CD4-positive, alpha-beta T cell (primary cell): ENCODE measurements at places on chromosomes 16 and 17.
A peak's percentile ranks its signal among the peaks of the same experiment; 100 is the strongest.

- DNase-seq: no peak
Measured at GRCh38 chr16:22977294-22977697, 163.3 kb downstream of the HS3ST2 start.

GRCh38 chr17:2705263-2705662, 6.3 kb downstream of the CLUH start:
- DNase-seq: no peak

DNA sequence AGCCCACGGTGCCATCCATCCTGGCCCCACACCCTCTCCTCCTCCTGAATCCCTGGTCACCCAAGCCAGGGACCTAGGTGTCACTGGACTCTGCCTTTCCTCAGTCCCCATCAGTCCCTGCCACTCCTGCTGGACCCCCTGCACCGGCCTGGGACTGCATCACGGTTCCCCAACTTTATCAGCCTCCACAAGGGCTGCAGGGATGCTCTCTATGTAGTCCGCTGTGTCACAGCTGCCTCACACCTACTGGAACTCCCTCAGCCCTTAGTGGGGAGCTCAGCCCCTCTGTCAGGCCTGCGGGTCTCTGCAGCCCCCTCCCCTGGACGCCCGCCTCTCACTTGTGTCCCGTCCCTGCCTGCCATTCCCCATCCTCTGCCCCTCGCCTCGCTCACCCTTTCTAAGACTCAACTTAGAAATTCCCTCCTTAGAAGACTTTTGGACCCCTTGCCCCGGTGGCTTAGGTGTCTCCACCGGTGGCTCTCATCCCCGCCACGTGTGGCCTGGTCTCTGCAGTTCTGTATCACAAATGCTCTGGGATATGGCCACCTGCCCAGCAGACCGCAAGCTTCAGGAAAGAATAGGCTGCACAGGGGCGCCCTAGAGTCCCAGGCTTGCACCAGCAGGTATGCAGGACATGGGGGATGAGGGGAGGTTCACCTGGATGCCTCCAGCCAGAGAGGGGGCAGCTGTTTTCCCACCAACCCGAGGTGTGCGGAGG, 62.9 kb downstream of the PRMT7 start:
- no peak for DNase-seq

- DNase-seq: no peak
Measured at GRCh38 chr17:27559506-27560481, 71.2 kb upstream of the LGALS9 start.

DNA sequence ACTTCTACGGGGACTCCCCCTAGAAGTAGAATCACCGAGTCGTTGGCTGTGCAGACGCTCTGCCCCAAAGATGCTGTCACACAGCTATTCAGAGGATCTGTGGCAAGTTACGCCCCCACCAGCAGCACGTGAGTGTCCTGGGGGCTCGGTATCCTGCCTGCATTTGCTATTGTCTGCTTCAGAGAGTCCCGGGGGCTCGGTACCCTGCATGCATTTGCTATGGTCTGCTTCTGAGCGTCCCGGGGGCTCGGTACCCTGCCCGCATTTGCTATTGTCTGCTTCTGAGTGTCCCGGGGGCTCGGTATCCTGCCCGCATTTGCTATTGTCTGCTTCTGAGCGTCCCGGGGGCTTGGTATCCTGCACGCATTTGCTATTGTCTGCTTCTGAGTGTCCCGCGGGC, 23.8 kb upstream of the ZNF469 start:
- no peak for DNase-seq

DNA sequence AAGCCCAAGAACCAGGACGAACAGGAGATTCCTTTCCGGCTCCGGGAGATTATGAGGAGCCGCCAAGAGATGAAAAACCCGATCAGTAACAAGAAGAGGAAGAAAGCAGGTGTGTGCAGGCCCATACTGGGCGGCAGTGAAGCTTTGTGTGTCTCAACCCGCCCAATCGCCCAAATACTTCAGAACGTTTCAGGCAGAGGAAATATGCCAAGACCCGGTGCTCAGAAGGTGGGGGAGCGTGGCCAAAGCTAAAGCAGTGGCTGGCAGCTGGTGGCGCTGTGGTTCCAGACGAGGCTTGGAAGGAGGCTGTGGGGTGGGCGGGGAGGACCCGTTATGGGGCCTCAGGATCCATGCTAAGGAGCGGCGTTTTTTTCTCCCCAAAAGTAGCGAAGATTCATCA, 1.2 kb downstream of the CCDC137 start:
- no peak for DNase-seq

DNA sequence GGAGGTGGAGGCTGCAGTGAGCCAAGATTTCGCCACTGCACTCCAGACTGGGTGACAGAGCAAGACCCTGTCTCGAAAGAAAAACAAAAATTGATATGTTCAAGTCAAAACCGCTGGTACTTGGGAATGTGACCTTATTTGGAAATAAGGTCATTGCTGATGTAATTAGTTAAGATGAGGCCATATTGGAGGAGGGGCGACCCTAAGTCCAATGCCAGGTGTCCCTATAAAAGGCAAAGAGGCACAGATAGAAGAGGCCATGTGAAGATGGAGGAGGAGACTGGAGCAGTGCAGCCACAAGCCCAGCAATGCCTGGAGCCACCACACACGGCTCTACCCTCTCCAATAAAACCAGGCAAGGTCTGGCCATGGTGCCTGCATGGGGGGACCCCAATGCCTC, 50.8 kb upstream of the JPH3 start:
- no peak for DNase-seq

DNA sequence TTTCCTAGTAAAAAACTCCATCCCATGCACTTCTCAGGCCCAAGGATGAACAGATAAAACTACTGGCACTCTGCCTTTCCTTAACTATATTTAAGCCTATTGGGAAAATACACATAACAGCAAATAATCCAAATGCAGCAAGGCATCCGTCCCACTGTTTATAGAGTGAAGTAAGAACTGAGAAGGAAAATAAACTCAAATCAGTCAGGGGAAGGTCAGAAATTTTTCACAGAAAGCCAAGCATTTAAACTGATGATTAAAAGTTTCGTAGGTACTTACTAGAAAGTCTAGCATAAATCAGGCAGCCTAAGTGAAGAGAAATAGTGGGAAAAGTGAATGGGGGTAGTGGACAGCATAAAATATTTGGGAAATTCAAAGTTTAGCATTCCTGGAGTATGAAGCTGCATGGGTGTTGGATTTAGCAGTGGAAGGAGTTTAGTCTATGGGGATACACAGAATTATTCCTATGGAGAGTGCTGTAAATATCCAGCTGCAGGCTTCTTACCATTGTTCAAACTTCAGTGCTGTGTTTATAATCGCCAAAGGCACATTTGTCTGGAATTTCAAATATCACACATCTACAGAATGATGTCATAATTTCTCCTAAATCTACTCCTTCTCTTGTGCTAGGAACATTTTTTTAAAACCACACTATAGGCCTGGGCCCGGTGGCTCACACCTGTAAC, 1131.0 kb upstream of the GOT2 start:
- no peak for DNase-seq

GRCh38 chr17:64947152-64947551, 27.9 kb upstream of the LRRC37A3 start:
- DNase-seq: no peak

DNA sequence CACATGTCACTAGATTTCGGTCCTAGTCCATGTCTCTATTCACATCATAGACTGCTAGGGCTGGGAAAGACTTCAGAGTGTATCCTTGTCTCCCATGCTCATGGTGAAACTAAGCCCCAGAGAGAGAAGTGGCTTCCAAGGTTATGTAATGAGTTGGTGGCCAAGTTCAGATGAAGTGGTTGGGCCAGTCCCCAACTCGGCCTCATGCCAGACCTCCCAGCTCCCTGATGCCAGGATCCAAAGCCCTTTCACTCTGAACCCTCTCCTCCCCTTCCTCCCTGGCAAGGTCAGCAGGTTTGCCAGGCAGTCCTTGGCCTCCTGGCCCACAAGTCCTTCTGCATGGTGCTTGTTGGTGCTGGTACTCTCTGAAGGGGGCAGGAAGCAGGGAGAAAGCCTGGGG, 189.7 kb downstream of the AXIN2 start:
- no peak for DNase-seq

- no peak for DNase-seq
Measured at GRCh38 chr16:4109250-4109736, 6.9 kb downstream of the ADCY9 start.

DNA sequence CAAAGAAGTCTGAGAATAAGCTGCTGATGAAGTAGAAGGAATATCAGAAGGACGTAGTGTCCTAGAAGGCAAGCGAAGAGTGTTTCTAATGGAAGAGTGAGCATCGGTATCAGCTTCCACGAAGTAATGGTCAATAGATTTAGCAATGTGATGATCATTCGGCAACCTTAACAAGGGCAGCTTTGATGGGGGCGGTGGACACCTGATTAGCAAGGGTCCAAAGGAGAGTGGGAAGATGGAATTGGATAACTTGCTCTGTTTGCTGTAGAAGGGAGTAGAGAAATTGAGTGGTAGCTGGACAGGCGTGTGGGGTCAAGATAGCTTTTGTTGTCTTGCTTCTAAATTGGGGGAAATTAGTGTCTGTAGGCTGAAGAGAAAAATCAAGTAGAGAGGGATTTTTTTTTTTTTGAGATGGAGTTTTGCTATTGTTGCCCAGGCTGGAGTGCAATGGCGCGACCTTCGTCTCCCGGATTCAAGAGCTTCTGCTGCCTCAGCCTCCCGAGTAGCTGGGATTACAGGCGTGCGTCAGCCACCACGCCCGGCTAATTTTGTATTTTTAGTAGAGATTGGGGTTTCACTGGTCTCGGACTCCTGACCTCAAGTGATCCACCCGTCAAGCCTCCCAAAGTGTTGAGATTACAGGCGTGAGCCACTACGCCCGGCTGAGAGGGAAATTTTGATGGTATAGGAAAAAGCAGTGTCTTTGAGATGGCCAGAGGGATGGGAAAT, 13.9 kb upstream of the HES7 start:
- DNase-seq: no peak

GRCh38 chr16:31270795-31271194, 11.0 kb downstream of the ITGAM start:
- no peak for DNase-seq

DNA sequence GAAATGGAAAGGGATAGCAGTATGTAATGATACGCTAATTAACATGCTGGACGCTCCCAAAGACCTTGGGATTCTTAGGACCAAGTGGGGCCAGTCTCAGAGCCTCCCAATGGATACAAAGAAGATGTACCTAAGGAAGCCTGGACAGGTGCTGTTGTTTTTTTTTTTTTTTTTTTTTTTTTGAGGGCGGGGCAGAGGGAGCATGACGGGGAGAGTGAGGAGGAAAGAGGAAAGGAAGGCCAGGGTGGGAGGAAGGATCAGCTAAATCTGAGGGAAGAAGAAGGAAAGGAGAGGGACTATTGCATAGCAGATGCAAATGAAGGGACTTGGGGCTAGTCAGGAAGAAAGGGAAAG, 2.5 kb downstream of the VAMP2 start:
- DNase-seq: no peak

DNA sequence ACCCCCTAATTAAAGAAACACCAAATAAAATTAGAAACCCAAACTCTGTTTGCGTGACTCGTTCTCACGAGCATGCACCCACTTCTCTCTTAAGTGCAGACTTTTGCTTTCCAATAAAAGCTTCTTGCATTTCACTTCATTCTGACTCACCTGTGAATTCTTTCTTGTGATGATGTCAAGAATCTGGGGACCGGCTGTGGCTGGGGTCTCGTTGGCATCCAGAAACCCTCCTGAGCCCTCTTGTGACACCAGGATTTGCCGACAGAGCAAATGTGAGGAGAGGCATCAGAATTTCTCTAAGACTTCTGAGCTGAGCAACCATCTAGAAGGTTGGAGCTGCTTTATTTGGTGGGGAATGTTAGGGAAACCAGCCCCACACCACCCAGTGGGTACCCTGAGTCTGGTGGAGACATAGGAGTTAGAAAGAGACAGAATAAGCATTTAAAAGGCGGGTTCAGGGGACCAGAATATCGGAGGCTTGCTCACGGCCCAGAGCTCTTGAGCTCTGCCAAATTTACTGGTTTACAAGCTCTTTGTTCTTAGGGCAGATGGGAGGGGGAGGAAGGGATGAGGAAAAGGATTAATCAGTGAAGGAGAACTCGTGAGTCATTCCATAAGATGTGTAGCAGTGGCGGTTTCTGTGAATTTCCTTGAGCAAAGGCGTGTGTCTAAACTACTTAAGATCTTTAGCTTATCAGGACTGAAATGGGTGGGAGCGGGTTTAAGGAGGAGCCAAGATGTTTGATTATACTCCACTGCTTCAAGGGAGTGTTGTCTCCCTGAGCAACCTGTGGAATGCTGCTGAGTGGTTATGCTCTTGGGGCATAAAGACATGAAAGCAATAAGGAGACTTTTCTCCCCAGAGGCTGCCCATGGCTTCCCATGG, 24.2 kb upstream of the TMC5 start:
- DNase-seq: no peak

- DNase-seq: no peak
Measured at GRCh38 chr17:57533684-57534305, 211.3 kb downstream of the CCDC182 start.

GRCh38 chr17:16283705-16284104, 66.7 kb downstream of the PIGL start:
- no peak for DNase-seq

DNA sequence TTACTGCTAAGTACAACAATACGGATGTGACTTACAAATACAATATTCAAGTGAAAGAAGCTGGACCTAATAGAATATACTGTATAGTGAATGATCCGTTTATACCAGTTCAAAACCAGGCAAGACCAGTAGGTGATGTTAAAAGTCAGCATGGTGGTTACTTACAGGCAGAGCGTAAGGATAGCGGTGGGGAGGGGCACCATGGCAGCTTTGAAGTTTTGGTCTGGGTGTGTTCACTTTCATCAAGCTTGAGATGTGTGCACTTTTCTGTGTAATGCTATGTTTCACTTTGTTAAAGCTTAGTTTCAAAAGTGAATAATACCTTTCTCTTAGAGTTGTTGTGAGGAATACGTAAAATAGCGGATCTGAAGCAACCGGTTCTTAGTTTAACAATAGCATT, 16.5 kb upstream of the SLC35G3 start:
- DNase-seq: peak; percentile 62

DNA sequence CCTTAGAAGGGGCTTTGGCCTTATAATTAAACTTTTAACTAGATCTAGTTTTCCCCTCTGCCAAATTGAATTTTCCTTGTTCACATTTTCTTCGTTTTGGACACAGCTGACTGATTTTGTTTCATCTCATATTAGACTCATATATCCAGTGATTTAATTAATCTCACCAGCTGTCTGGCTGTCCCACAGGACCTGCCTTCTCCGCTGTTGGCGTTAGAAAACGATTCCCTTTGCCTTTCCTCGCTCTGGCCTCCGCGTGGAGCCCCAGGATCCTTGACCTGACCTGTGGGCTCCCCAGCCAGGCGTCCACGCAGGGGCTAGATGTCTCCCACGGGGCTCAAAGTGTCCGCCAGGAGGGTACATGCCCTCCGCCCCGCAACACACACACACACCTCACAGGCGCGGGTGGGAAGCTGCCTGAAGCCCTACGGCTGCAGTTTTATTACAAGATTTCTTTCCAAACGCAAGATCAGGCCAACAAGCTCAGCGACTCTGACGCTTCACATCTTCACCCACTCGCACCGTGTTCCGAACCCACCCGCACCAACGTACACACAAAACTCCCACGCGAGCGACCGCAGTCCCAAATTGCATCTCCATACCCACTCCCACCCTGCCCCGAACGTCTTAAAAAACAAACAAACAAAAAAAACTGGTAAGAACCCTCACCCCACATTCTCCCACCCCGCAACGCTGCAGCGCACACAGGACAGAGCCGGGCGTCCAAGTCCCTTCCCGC, 1.1 kb downstream of the RPRML start:
- no peak for DNase-seq

- no peak for DNase-seq
Measured at GRCh38 chr16:80989801-80990200, 16.9 kb downstream of the CMC2 start.

GRCh38 chr17:55576996-55577586, 65.8 kb upstream of the SMIM36 start:
- peak; percentile 9 for DNase-seq
